ENCODE measurements at places on chromosomes 12 and 14. TPM values are rescaled to one million over a fixed set of nuclear protein-coding genes. Genes with fewer than 3 reads are reported as not detected.

Gene SNRPF
- total RNA-seq = 14.2 TPM

Gene KRT1
- not detected for total RNA-seq

Gene SIRT4
- 2.5 TPM for total RNA-seq

Gene PAPOLA
- 109 TPM for total RNA-seq

Gene RPGRIP1
- total RNA-seq = under 0.01 TPM

Gene TC2N
- total RNA-seq = 0.26 TPM

GRCh38 chr12:65607401-65607841 is 216.9 kb upstream of the HMGA2 start:
- H3K27ac ChIP-seq = no peak overlapping the region
- H3K4me1 ChIP-seq = peaks cover 20% of the 10 kb centered on the region
- DNase-seq = no peak
- no peaks in the 10 kb centered on the region for H3K27me3 ChIP-seq

GRCh38 chr14:30354439-30354838 is 204.5 kb upstream of the G2E3 start:
- H3K27me3 ChIP-seq = peaks cover 2% of the 10 kb centered on the region
- no peak for DNase-seq
- no peaks in the 10 kb centered on the region for H3K36me3 ChIP-seq
- no peaks in the 10 kb centered on the region for H3K4me1 ChIP-seq
- H3K27ac ChIP-seq = no peak overlapping the region

DNA sequence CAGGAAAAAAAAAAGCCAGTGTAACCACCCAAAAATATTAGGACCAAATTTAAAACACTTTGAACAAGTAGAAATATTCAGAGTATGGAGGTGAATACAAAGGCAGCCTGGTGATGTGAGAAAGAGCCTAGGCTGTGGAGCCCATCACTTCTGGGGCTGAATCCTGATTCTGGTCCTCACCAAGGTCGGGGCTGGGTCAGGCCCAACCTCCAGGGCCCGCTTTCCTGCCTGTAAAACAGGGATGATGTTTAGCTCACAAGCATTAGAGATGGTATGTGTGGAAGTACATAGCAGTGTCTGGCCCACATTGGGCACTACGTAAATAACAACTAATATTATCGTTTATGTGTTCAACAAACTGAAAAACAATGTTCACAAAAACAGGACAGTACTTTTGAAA is 7.8 kb upstream of the CAMKK2 start:
- no peaks in the 10 kb centered on the region for H3K36me3 ChIP-seq
- no peaks in the 10 kb centered on the region for H3K27me3 ChIP-seq
- DNase-seq = no peak
- H3K27ac ChIP-seq = no peak overlapping the region
- no peaks in the 10 kb centered on the region for H3K4me1 ChIP-seq

- H3K4me3 ChIP-seq = no peak overlapping the region
- DNase-seq = no peak
- no peak overlapping the region for H3K27ac ChIP-seq
- H3K4me1 ChIP-seq = no peaks in the 10 kb centered on the region
- H3K36me3 ChIP-seq = no peaks in the 10 kb centered on the region
These were observed 327.7 kb downstream of the TMEM121 start for GRCh38 chr14:105853907-105854599.

DNA sequence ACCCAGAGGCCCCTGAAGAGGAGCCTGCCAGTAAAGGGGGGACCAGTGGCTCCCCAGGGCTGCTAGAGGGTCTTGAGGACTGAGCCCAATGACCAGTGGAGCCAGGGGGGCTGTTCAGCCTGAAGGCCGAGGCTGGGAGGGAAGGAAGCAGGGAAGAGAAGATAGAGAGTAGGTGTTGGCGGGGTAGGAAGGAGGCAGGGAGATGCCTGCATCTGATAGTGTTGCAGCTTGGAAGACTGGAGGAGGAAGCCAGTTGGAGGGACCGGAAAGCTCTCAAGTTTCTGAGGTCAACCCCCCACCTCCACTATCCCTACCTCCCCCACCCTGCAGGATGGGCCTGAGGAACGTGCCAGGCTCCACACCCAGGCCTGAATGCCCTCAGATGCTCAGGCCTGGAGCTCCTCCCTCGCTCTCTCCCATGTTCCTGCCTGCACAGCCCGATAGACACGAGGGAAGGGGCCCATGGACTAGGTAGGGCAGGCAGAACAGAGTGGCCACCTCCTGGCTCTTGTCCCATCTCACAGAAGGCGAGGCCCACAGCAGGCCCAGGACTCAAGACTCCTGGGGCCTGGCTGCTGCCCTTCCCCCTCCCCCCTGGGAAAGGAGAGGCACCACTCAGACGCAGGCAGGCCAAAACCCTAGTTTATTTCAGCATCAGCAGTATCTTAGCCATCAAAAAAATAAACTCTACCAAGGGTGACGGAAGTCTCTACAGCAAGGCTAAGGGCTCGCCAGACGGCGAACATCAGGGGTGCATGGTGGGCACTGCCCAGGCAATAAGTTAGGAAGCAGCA is 3.4 kb downstream of the CKB start:
- peaks cover 2% of the 10 kb centered on the region for H3K36me3 ChIP-seq
- H3K4me3 ChIP-seq = no peak overlapping the region
- peak; percentile 44 for DNase-seq
- H3K27me3 ChIP-seq = no peaks in the 10 kb centered on the region
- no peak overlapping the region for H3K27ac ChIP-seq

DNA sequence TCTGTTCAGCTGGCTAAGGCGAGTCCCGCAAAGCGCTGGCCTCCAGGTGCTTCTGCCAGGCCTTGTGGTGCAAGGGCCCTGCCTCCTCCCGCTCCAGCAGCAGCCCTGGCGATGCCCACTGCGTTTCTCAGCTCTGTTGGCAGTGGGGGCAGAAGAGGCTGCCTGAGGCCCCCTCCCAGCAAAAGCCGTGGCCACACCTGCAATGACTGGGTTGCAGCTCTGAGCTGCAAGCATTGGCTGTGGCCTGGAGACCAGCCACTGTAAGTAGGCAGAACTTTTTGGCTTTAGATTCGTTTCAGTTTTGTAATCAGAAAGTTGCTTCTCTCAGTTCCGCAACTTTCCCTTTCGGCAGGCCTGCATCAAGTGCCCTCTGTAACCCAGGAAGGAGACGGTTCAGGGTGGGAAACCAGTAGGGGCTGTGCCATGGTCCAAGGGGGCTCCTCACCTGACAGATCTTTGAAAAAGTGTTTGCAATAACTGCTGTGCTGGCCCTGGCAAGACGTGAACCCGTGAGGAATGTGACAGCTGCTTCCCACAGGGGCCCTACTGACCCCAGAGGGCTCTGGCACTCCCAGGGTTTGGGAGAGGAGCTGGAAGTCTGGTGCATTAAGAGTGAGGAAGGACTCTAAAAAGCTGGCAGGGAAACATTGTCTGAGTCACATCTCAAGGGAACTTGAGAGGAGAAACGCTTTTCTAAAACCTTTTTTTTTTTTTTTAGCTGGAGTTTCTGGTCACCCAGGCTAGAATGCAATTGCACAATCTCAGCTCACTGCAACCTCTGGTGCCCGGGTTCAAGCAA is 54.5 kb upstream of the MAX start:
- DNase-seq = peak; percentile 82
- no peaks in the 10 kb centered on the region for H3K36me3 ChIP-seq

- H3K27ac ChIP-seq = peak overlapping the region; percentile 11
- H3K4me3 ChIP-seq = no peak overlapping the region
- H3K36me3 ChIP-seq = no peaks in the 10 kb centered on the region
- peaks cover 4% of the 10 kb centered on the region for H3K4me1 ChIP-seq
These were observed 281.6 kb upstream of the NPAS3 start for GRCh38 chr14:32657081-32657480.
